Suppressor macrophage (primary cell): ENCODE measurements at places on chromosomes 4 and X.

GRCh38 chrX:139475432-139475831 lies 55.1 kb upstream of the F9 start:
- peak; percentile 3 for DNase-seq

GRCh38 chrX:81411517-81411916 lies 209.6 kb downstream of the SH3BGRL start:
- no peak for DNase-seq

DNA sequence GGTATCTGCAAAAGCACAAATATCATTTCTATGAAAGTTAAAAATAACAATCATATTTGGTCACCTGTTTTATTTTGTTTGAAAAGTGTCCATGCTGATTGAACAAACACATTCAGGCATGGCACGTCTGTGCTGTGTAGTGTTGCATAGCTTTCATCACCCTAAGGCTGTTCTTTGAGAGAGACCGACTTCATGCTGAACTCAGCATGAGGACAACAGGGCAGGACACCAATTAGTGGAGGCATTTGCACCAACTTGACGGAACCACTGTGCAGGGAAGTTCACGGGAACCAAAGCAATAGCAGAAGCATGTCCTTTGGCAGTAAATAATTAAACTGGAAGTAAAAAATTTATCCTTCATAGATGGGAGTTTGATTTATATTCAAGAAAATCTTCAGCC lies 158.4 kb upstream of the SLC7A11 start:
- peak; percentile 36 for DNase-seq

DNA sequence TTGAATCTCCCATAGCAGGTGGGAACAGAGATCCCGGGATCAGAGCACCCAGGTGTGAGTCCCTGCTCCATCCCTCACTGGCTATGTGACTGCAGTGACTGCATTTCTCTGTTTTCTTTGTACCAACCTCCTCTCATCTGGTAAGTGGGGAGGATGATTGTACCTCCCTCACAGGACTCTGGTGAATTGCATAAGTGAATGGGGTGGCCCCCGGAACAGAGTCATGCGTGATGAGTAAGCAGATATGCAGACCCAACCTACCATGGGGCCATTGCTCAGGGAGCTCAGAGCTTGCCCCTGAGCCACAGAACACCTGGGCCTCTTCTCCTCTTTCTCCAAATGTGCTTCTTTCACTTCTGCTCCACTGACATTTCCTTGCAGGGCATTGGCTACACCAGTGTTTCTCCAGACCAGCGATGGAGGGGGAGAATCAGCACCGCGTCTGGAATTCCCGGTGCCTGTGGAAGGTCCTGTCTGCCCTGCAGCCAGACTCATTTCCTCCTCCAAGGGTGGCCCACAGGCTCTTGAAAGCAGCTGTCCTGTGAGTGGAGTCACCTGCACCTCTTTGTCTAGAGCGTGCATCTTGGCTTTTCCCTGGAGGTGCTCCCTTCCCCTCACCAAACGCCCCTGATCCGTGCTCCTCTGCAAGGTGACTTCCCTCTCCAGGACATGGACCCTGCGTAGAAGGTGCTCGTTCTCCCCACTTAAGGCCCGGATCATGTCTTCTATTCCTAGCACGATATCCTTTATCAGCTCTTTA lies 30.0 kb downstream of the C4orf50 start:
- no peak for DNase-seq

DNA sequence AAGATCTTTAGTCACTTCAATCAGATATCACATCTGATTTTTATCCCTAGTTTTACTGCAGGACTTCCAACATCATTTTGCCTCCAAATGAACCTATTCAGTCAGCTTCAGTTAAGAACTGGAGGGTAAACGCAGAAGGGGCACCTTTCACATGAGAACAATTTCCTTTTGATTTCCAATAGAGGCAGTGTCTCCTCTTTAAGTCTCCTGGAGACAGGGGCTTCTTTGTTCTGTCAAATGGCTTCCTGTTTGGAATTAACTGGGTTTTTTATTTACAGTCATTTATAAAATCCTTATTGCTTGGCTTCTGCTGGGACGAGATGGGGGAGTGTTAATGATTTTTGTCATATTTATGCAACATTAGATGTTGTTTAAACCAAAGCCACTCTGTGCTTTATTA lies 164.0 kb downstream of the STK32B start:
- DNase-seq, result no peak

DNA sequence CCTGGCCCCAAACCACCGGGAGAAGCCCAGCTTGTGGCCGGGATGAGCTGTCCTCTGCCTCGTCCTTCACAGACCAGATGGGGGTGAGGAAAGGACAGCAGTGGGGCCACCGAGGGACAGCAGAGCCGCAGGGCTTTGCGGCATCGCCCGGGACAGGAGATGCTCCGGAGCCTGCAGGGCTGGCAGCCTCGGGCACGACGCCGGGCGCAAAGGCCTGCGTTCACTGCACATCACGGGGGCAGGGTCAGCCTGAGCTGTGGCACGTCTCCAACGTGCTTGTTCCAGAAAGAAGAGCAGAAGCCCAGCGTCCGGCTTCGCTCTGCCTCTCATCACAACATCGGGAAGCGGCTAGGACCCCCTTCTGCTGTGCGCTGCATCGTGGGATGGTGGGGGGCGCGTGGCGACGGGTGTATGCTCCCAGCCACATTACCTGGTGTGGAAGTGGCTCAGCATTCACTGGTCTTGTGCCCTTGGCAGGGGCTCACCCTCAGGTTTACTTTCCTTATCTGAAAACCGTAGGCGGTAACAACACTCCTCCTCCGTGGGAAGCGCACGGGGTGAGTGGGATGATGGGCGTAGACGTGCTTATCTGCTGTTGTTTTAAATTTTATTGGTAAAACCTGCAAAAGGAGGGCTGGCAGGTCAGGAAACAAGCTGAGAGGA lies 7.4 kb downstream of the TADA2B start:
- no peak for DNase-seq

DNA sequence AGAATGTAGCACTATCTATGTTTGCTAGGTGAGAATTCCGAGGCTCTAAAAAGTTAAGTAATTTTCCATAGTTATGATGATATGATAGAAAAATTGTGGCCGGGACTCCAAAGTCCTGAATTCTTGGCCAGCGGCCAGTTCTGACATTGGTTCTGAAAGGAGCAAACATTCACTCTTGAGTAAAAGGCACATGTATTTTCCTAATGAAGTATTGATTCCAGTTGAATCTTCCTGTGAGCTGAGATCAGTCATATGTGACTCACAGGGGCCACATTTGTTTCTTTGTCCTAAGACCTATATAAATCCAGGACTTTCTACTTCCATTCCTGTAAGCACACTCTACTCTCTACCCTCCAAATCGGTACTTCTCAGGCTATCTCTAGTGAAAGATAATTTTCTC lies 349.9 kb downstream of the BMPR1B start:
- no peak for DNase-seq

DNA sequence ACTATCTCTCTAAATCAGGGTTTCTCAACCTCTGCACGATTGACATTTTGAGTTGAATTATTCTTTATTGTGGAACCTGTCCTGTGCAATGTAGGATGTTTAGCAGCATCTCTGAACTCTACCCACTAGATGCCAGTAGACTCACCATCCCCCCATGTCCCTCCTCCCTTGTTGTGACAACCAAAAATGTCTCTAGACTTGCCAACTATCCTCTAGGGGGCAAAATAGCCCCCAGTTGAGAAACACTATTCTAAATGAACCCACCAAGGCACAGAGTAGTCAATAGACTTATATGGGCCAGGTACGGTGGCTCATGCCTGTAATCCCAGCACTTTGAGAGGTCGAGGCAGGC lies 49.1 kb upstream of the GAB1 start:
- DNase-seq, result no peak

- no peak for DNase-seq
Observed at GRCh38 chr4:172061204-172061603, 248.0 kb downstream of the GALNTL6 start.

GRCh38 chr4:77199276-77199675 lies 42.3 kb downstream of the CCNG2 start:
- DNase-seq, result no peak

DNA sequence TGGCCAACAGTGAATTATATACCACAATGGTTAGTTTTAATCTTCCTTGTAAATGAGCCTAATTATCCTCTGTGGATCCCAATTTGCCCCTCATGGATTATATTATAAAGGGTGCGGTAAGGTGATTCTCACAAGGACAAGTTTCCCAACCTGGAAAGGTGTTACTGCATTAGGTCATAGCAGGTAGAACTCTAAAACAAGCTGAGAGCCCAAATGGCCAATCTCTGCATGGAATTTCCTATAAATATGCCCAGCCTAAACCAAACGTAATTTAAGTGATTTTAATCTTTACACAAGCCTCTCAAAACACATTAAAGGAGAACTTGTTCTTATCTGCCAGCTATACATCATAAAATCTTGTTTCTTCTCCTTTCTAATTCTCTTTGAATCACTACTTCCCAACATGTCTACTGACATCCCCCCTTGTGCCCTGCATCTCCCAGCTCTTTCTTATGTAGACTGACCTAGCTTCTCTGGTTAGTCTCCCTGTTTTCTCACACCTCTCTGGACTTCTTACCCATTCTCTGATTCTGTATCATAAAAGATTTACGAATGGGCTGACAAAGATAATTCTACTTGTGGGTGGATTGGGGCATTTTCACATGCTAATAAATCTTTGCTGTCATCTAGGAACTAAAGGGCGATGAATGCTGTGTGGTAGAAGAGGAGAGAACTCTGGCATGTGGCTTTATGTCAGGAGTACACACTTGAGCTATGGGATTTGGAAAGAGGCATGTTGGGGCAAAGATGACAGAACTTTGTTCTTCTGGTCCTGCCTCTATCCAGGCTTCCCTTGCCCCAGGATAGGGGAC lies 94.3 kb upstream of the PGRMC2 start:
- DNase-seq, result no peak

GRCh38 chr4:38390969-38391545 lies 272.9 kb upstream of the KLF3 start:
- no peak for DNase-seq

DNA sequence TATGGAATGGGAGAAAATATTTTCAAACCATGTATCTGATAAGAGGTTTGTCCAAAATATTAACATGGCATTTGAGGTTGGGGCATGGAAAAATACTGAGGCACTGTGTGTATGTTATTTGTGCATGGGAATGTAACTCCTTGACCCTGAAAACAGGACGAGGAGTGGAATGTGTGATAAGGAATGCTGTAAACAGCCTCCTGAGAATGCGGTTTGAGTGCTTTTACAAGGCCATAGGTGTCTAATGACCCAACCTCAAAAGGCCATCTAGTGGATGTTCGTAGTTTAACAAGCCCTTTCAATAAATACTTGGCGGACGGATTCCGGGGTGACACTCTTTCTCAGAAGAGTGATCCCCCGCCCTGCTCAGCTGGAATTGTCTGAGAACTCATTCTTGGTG lies 162.9 kb upstream of the USP9X start:
- no peak for DNase-seq

DNA sequence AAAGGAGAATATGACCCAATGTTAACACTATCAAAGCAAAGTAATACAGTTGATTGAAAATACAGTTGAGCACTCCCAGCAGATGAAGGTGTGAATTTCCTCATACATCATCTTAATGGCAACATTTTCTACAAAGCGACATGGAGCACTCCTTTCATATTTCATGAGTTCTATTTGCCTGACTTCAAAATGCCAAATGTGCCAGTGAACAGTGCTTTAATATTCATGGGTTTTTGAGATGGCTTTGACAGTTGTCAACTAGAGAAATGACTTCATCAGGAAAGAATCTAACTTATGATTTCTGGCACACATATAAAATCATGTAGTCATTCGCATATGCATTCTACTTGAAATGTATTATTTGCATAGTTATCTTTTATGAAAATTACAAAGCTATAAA lies 222.4 kb downstream of the GALNTL6 start:
- DNase-seq, result no peak

DNA sequence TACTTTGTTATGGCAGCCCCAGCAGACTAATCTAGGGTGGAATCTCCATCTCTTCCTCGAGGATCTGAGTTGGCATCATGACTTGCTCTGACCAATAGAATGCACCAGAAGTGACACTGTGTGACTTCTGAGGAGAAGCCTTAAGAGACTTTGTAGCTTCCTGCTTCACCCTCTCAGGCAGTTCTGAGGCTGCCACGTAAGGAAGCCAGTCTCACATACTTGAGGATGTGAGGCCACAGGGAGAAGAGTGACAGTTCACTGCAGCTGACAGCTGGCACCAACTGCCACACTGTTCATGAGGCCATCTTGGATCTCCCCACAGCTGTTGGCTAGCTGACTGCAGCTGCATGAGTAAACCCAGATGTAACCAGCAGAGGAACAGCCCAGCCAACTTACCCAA lies 29.3 kb upstream of the BCOR start:
- DNase-seq, result peak; percentile 42

GRCh38 chrX:87370865-87371264 lies 146.7 kb upstream of the KLHL4 start:
- no peak for DNase-seq
